Esophagus squamous epithelium (tissue), 5 donors: ENCODE measurements at places on chromosomes 3 and 15.

DNA sequence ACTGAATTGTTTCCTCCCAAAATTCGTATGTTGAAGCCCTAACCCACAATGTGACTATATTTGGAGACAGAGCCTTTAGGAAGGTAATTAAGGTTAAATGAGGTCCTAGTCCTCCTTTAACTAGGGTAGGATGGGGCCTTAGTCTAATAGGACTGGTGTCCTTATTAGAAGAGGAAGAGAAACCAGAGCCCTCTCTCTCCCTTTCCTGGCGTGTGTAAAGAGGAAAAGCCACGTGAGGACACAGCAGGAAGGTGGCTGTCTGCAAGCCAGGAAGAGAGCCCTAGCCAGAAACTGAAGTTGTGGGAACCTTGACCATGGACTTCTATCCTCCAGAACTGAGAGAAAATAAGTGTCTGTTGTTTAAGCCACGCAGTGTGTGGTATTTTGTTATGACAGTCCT is 94.3 kb downstream of the OXNAD1 start:
- no peak for DNase-seq

GRCh38 chr3:186643493-186643892 is 3.3 kb downstream of the FETUB start:
- DNase-seq: no peak

DNA sequence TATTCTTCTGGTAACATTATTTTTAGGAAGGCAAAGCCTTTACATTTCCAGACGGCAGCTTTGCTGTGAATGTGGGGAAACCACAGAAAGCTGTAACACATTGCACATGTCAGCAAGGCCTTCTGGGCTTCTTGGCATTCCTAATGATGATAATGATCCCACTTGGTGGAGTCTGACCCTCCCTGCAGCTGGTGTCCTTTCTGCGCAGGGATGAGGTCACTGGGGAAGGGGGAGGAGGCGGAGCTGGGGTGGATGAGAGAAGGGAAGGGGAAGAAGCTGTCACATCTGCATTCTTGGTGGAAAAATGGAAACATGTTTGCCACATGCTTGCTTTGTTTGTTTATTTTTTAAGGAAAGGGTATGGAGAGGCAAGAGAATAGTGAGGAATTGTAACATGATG is 68.6 kb downstream of the FILIP1L start:
- peak; percentile 1 for DNase-seq

DNA sequence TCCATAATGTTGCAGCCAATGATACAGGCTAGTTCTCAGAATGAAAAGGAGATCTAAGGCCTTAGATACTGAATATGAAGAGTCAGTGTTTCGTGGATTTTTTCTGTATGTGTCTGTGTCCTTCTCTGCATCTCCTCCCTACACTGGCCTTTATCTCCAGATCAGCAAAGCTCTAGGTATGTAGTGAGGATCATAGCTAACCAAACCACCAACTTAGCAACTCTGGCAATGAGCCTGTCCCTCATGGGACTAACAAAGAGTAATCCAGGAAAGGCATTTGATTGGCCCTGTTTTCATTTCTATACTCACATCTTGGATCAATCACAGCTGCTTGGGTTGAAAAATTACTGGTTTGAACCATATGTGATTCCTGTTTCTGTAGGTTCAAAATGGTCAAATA is 18.6 kb upstream of the CNTN3 start:
- DNase-seq: no peak

- no peak for DNase-seq
These were observed 524.2 kb downstream of the NAALADL2 start for GRCh38 chr3:175383371-175383770.

DNA sequence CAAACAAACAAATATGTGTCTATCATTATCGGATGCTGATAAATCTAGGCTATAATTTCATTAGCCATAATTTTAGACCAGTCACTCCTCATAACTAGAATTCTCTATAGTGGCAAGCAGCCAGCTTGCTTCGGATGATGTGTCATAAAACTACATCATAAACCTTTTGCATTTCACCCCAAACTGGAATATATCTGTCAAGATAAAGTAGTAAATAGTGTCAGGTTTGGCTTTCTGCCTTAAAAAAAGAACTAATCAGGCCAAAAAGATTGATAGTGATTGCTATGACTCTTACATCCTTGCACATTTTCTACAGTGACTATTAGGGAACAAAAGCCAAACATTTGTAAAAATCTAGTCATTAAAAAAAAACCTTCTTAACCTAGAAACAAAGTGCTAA is 51.0 kb downstream of the DPPA2 start:
- no peak for DNase-seq

DNA sequence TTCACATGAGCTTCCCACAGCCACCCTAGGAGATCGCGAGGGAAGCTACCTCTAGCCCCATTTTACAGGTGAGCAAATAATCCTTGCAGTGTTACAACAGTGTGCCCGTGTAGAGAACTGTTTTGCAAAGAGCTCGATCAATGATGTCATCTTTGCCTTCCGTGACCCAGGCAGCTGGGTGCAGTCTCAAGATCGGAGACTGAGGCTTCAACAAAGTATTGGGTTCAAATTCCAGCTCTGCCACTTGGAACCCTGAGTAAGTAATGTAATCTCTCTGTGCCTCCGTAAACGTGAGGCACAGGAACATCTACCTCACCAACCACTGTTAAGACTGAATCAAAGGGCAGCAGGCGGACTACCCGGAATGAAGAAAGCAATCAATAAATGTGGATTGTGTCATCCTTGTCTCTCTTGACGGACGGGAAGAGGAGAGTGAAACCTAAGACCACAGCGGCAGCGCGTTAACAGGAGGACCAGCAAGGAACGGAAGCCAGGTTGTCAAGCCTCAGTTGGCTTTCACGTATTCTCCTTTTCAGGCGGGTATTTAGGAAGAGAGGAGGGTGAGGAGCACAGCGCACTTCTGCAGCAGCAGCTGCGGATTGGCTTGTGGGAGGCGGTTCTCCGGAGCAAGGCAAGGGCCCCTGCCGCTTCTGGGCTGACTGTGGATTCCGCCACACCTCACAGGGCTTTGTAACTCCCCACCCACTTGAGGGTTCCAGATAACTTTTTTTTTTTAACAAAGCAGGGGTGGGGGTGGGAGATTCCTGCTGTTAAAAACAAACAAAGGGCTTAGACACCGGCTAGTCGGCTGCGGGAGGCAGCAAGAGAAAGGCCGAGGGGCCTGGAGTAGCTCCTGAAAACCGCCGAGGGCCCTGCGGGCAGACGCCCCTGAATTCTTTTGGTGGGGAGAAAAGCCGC is 1.5 kb upstream of the SMAD3 start:
- no peak for DNase-seq

GRCh38 chr3:14210290-14210688 is 31.7 kb downstream of the LSM3 start:
- no peak for DNase-seq

DNA sequence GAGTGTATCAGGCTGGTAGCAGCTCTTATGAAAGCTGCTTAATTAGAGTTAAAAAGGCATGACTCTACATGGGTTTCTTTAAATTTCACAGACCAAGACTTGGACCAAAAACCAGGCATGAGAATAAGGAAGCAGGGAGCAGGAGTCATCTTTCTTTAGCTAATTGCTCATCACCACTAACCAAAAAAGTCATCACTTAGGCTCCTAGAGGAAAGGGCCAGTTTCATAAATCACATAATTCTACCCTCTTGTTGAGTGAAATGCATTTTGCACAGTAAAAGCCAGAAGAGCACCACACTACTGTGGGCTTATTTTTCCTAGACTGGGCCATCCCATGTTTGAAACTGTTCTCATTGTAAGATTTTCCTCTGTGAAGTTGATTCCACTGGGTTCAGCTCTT is 175.6 kb downstream of the GREM1 start:
- DNase-seq: no peak
